ENCODE measurements at places on chromosomes 2 and 18.

DNA sequence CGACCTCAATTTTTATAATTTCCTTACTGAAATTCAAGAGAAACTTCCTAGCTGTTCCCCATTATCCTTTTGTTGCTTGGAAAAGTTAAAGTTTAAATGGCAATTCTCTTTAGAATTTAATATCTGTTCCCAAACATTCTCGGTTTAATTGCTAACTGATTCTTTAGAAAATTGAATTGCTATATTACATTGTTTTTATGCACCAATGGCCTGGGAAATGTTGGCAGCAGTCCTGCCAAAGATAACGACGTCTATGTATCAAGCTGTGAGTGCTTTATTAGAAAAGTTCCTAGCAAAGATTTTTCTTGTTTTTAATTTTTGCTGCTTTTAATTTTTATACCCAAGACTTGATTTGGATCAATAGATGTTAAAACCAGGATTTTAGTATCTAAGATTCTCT, 167.8 kb upstream of the HDAC4 start:
- no peak for DNase-seq

GRCh38 chr2:36615222-36615621, 17.3 kb upstream of the FEZ2 start:
- DNase-seq = no peak

DNA sequence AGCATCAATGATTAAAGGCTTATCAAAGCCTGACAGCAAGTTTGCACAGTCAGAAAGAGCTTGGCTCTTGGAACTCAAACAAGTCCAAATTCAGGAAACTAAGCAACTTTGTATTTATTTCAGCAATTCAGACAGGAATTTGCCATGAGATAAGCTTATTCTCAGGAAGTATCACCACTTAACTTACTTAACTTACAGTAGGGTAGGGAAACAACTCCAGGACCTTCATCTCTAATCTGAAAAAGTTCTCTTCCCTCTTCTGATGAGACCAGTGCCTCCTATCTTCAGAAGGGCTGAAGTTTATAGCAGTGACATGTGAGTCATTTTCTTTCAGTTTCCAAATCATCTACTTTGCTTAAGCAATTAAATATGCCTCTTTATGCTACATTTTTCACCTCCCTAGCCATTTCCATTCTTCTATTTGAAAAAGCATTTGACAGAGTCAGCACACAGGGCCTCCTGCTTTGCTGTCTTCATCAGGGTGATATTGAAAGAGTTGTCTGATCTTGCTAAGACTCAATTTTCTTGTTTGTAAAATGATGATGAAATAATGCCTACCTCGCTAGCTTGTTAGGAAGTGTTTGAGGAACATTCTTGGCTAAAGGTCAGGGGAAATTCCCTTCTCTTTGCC, 389.5 kb downstream of the RND3 start:
- no peak for DNase-seq

GRCh38 chr18:1090758-1091157, 186.1 kb downstream of the ADCYAP1 start:
- DNase-seq = no peak

GRCh38 chr2:173963323-173963816, 1.8 kb downstream of the SP3 start:
- peak; percentile 36 for DNase-seq

- DNase-seq = no peak
Observed at GRCh38 chr18:50651334-50651733, 91.4 kb downstream of the MAPK4 start.

GRCh38 chr2:19216676-19217602, 141.5 kb downstream of the OSR1 start:
- no peak for DNase-seq

- no peak for DNase-seq
Observed at GRCh38 chr2:20514596-20515269, 67.9 kb downstream of the RHOB start.

DNA sequence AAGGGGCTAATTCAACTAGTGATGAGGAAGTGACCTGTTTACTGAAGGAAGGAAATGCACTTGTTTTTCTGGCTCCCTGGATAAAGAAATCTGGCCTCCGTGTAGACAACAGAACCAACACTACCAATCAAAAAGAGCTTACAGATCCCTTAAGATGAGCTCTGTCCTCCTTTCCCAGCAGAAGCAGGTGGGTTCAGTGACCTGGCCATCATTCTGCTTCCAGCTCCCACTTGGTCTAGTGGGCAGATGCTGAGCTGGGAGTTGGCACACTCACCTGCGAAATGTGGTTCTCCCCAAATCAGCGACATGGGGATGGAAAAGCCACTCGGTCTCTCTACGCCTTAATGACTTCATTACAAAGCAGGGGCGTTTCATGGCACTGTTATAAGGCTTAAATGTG, 132.6 kb downstream of the AFF3 start:
- no peak for DNase-seq

GRCh38 chr2:235900631-235901030, 267.6 kb downstream of the GBX2 start:
- no peak for DNase-seq

GRCh38 chr18:54878159-54878622, 49.9 kb downstream of the RAB27B start:
- no peak for DNase-seq

DNA sequence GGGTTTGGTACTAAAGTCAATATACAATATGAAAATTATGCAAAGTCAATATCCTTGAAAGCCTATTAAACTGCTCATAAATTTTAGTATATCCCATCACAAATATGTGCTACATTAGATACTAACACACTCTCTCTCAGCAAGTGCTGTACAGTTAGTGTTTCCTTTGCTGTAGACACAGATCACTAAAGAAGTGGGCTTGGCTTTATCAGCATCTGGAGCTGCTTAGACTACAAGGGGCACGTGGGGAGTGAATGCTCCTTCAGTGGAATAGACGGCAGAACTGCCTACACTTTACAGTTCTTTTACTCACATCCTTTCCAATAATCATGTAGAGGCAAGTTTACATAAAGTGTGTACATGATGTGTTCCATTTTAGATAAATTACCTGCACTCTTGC, 26.0 kb upstream of the EFEMP1 start:
- no peak for DNase-seq

DNA sequence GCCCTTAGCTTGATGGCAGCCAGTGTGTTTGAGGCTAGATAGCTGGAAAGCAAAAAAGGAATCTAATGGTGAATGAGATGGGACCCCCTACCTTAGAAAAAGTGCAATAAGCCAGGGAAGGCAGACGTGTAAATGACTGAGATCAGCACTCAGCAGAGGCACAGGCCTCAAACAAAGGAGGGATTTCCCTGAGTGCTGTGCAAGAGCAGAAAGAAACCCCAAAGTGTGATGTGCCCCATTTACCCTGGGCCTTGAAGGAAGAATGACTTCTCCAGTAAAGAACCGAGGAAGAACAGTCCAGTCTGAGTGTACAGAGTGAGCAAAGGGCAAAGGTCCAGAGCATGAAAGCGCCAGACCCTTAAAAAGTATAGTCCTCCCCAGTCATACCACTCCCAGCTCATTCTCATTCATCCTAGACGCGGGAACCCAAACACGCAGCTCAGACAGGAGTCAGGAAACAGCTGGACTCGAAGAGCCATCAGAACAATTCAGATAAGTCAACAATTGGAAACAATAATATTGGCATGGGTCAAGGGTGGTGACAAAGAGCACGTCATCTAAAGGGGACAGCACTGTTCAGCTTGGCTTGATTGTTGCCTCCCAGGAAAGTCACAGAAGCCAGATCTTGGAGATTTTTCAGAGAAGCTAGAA, 121.7 kb downstream of the INO80D start:
- no peak for DNase-seq

- no peak for DNase-seq
Observed at GRCh38 chr2:204871231-204871953, 326.1 kb downstream of the PARD3B start.

GRCh38 chr2:1727101-1727771, 17.1 kb downstream of the PXDN start:
- DNase-seq = no peak

- DNase-seq = no peak
Observed at GRCh38 chr2:11337909-11338308, 6.5 kb downstream of the ROCK2 start.

DNA sequence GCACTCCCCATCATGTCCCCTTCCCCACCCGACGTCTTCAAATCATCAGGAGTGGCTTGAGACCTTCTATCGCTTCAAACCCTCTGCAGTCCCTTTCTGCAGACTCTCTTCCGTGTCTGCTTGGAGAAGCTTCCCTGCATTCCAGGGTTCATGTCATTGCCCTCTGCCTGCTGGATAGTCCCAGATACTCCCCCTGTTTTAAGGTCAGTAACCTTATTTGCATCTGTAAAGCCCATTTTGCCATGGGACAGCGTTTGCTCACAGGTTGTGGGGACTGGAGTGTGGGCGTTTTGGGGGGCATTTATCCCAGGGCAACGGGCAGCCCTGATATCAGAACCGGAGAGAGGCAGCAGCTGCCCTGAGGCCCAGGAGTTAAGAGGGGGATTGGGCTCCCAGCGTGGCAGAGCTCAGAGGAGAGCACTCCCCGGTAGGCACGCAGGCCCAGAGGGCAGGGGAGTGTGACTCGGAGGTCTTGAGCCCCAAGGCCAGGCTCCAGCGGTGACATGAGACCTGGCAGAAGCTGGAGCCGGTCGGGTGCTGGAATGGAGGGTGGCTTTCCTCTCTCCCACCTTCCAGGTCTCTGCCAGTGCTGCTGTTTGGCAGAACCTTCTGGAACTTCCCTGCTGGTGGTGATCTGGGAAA, 73.8 kb downstream of the RTP5 start:
- DNase-seq = no peak

GRCh38 chr2:60867848-60868247, 13.5 kb upstream of the REL start:
- no peak for DNase-seq

DNA sequence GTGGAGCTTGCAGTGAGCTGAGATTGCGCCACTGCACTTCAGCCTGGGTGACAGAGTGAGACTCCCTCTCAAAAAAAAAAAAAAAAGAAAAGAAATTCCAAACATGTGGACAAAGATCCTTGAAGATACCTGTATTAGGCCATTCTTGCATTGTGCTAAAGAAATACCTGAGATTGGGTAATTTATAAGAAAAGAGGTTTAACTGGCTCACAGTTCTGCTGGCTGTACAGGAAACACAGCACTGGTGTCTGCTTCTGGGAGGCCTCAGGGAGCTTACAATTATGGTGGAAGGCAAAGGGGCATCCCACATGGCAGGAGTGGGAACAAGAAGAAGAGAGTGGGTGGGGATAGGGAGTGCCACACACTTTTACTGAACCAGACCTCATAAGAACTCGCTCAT, 140.1 kb downstream of the SS18 start:
- DNase-seq = no peak

GRCh38 chr2:24632172-24632571, 141.1 kb downstream of the NCOA1 start:
- DNase-seq = no peak

- no peak for DNase-seq
Observed at GRCh38 chr18:75173738-75174137, 35.2 kb downstream of the PTGR3 start.

- no peak for DNase-seq
Observed at GRCh38 chr2:45922577-45922988, 271.1 kb downstream of the PRKCE start.

DNA sequence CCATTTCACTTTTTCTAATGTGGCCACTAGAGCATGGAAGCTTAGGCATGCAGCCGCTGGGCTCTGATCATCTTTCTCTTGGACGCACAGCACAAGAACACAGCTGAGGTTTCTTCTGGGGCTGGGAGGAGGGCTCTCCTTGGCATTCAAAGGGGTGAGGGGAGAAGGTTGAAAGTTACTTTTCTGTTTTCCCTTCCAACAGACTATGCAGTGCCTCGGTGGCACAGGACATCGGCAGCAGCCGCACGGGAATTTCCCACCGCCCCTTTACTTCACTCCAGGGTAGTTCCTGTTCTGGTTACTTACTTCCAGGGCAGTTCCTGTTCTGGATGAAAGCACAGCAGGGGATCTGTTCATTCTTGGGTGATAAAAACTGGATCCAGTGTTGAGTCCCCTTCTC, 18.9 kb upstream of the MAL start:
- DNase-seq = no peak

DNA sequence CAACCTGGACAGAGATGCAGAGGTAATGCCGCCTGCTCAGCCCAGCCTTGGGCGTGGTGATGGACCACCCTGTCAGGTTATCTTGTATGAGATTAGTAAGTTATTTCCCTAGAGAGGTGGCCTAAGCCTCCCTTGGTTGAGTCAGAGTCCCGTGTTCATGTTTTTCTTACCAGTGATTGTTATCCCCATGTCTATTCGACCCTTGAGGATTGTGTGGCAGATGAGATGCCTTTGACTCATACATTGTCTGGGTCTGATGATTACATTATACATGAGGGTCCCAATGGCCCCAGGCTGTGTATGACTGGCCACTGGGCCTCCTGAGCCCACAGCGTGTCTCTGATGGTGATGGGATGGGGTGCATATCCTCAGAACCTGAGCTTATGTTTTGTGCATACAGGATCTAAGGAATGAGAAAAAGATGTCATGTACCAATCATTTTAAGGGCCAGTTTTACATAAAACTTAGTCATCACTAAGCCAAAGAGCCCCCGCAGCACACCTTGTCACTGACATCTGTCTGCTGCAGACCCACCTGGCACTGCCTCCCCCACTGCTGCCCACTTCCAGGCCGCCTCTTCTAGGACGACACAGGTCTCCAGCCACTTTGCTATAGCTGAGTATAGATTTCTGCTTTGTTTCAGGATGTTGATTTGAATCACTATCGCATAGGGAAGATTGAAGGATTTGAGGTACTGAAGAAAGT, 7.7 kb downstream of the PPP1R7 start:
- no peak for DNase-seq

GRCh38 chr18:50751490-50751889, 68.3 kb downstream of the MRO start:
- no peak for DNase-seq

GRCh38 chr2:101125808-101126207, 25.4 kb downstream of the TBC1D8 start:
- no peak for DNase-seq

DNA sequence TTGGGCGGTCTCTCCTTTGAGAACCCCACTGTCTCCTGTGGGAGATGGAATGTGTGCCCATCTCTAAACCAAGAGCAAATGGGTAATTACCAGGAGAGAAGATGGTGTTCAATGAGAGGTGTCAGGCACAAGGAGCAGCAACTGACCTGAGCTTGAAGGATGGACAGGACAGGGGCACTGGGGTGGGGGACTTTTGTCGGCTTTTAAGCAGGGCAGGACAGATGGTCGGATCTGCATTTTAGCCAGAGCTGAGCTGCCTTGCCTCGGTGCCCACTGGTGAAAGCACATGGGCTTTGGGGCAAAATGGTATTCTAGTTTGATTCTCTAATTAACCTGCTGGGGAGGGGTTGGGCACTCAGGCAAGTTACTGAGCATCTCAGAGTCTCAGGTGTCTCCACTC, 98.0 kb downstream of the INHBB start:
- DNase-seq = no peak
